ENCODE measurements at places on chromosomes 1 and 21. TPM values are rescaled to one million over a fixed set of nuclear protein-coding genes. Genes with fewer than 3 reads are reported as not detected.

PBX1 gene
- polyA plus RNA-seq: 58.7 TPM

LEMD1 gene
- not detected for polyA plus RNA-seq

F3 gene
- 2.1 TPM for polyA plus RNA-seq

LENEP gene
- 0.48 TPM for polyA plus RNA-seq

ENTREP3 gene
- polyA plus RNA-seq: 15.8 TPM

CYP4A22 gene
- polyA plus RNA-seq: not detected

GRCh38 chr1:246111570-246111969 lies 395.5 kb downstream of the SMYD3 start:
- no peak for DNase-seq

- no peak for DNase-seq
Observed at GRCh38 chr1:25513666-25514065, 29.7 kb upstream of the LDLRAP1 start.

DNA sequence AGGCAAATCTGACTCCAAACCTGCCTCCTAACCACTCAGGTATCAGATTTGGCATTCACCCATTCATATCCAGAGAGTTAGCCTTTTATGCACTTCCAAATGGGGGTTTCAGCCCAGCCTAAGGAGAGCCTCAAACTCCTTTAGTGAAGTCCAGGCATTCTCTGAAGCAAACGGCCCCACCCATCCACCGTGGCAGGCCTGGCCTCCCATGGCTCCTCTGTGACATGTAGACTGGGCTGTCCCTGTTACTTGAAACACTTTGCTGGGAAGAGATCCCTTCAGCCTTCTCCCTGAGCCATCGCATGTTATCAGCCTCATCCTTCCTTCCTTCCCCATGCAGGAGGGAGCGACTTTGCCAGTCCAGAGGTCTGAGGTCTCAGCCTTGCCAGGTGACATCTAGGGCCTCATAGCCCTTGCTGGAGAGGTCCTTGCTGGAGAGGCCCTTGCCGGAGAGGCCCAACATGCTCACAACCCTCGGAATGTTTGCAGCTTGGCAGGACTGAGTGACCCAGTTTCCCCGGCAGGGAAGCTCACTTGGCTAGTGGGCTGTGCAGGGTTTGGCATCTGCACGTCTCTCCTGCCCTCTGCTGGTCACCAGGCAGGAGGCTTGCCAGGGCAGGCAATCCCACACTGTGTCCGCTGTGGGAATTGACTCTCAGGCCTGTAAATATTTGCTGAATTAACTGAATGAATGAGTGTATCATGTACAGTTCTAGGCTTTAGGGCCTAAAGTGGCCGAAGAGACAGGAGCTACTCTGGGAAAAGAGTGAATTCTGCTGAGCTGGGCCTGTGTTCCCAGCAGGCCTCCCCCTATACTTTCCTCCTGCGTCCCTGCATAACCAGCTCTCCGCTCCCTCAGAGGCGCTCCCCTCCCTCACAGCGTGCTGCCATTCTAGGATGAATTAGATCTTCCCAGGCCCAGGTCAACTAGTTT lies 26.7 kb upstream of the RBM15 start:
- peak; percentile 39 for DNase-seq

GRCh38 chr1:6704746-6705145 lies 3.1 kb upstream of the DNAJC11 start:
- no peak for DNase-seq

DNA sequence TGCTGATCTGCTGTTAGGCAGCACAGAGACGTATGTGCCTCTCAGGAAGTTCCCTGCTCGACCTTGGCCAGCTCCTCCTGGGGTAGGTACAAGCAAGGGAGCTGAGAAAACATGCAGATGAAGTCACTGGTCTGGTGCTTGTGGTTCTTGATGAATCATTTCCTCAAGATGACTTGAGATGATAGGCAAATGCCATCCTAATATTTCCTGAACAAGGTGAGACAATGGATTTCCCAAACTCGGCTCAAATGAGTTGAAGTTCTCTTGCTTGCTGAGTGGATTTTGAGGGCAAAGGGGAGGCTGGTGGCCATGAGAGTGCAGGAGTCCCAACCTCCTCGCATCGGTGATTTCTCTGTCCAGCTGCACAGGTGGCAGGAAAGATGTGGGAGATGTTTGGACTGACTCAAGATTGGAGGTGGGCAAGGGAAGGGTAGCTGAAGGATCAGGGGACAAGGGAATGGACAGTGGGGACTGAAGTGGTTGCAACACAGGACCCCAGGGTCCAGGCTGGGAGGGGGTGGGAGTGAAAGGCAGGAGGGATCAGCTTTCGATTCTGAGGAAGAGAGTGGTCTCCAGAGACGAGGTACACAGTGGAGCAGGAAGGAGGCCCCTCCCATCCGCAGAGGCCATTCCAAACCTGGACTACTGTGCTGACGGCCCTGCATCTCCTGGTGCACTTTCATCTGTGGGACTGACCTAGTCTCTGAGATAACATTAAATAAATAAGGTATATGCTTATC lies 63.9 kb downstream of the CAPN2 start:
- DNase-seq: no peak

DNA sequence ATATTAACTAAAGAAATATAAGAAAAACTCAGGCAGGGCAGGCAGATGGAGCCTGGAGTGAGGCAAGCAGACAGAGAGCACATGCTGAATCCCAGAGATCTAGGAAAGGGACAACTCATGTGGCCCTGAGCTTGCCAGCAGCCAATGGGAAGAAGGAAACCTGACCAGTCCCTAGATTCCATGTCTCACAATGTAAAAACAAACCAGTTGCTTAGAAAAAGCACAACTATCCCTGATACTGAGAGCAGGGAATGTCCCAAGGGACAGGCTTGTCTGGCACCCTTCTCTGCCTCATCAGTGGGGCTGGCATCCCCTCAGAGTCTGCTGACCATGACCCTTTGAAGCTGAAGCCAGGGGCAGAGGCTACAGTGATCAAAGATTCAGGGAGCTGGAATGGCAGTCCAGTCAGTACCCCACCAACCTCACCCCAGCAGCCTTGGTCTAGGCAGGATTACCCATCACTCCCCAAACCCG lies 27.8 kb downstream of the HSPG2 start:
- no peak for DNase-seq

DNA sequence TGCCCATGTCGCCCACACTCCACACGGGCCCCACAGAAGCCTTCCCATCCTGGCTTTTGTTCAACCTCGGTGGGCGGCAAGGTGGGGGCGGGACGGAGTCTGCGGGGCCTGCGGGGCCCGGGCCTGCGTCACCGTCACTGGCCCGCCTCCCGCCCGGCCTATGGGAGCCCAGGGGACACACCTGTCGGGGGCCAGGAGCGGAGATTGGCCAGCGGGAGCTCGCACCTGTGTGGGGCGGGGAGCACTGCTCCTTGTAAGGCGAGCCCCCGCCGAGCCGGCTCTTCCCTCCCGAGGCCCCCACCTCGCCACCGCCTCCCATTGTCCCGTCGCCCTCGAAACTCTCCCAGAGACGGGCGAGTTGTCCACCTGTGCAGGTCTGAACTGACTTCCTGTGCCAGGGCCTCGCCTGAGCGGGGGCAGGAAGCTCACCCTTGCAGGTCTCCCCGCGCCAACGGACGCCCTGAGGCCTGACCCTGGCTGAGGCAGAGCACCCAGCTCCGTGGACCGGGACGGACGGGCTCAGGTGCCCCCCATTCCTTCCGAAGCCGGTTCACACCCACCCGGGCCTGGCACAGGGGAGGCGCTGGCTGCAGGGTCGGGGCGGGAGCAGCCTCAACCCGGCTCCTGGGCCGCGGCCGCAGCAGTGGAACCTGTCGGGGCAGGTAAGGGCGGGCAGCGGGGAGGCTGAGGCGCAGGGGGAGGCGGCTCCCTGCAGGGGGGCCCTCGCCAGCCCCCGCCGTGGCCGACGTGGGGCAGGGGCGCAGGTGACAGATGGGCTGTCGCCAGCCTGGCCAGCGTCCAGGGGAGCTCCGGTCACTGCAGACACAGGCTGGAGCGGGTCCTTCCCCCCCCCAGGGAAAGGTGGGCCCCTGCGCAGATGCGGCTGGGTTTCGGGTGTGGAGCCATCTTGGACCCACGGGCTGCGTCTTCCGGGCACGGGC lies 10.8 kb upstream of the TTLL10 start:
- no peak for DNase-seq

DNA sequence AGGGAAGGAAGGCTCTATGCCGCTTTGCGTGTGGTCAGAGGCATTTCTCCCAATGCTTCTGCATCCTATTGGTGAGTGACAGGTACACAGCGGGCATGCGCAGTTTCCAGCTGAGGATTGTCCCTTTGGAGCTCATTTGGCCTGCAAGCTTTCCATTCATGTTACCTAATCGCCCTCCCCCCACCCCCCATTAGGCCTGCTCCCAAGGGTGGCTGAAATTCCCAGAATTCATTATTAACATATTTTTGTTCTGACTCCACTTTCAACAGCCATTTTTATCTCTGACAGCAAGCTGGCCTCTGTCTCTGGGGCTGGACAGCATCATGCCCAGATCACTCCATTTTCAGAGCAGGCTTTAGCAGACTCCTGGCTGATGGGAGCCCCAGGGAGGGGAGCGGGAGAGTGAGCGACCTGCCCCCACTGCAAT lies 25.6 kb downstream of the MIS18A start:
- DNase-seq: no peak
